Foreskin fibroblast (primary cell): ENCODE measurements at places on chromosomes 16 and 17.

DNA sequence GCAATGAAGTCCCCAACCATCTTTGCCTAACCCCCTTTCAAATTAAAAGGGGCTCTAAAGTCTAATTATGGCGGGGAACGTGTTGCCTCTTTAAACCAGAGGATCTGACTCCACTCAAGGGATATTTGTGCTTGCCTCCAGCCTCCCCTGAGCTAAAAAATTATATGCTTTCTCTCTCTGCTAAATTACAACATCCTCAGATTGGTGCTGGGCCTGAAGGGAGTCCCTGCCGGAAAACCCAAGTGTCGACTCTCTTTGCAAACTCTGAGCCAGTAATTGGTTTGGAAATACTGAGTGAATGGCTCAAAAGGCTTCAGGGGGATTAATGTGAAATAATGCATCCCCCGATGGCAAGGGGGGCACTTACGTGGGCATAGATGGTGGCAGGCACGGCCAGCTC lies 208.5 kb upstream of the TNRC6C start:
- DNase-seq, result no peak

GRCh38 chr17:73722165-73722564 lies 77.9 kb upstream of the SDK2 start:
- DNase-seq, result no peak

DNA sequence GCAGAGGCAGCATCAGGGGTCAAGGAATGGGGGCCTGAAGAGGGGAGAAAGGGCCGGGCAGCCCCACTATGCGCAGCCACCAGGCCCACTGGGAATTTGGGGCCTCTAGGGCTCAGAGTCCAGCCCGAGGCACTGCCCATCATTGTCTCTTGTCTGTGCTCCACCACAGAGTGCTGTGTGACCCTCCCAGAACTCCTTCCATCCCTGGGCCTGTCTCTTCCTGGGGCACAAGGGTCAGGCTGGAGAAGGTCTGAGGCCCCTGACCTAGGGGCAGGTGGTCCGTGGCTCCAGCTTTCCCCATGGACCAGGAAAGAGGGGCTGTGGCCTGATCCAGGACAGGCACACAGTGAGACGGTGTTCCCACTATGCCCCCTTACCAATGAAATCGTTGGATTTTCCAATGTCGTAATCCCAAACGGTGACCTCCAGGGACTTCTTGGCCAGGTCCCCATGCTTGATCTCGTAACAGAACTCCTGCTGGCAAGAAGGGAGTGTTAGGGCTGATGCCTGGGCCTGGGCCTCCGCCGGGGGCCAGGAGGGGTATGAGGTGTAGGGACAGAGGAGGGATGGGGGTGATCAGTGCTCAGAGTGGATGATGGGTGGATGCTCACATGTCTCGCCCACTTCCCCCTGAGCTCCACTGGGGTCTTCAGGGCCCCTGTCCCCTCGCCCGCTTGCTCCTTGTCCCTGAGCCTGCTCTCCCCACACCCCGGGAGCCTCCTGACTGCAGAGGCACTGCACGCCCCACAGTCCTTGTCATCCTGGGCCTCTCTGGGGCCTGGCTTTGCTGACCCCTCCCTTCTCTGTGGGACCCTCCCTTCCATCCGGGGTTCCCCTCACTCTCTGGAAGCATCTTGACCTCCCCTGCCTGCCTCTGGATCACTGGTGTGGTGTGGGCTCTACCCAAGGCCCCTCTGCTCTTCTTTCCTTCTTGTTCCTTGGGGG lies 10.7 kb downstream of the SCGB1C2 start:
- DNase-seq, result no peak

DNA sequence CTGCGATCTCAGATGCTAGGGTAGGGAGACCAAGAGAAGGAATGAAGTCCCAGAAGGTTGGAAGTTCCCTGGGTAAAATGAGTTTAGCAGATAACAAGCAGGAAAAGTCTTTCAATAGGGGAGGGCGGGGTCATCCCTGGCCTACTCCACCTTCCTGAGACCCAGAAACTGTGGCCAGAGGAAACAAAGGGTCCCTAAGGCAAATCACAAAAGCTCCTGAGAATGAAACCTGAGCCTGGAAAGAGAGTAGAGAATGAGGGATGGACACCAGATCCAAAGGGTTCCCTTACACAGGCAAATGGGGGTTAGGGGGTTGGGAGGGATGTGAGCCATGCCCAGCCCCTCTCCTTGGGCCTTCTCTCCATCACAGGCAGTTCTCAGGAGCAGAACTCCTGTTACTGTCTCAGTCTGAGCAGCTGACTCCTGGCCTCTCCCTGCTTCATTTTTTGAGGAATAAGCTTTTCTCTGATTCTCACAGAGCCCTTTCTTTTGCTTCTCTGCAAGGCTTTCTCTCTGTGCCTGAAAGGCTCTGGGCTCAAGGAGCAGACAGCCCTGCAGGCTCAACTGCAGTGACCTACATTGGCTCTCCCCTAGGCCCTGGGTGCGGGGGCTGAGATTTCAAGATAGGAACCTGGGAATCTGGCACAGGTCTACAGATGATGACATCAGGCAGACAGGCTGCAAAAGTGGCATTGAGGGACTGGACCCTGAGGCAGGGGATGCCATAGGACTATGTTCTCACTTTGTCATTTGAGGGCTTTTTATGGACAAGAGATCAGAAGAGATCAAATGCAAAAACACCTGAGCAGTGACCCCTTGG lies 9.8 kb upstream of the NR1D1 start:
- no peak for DNase-seq

DNA sequence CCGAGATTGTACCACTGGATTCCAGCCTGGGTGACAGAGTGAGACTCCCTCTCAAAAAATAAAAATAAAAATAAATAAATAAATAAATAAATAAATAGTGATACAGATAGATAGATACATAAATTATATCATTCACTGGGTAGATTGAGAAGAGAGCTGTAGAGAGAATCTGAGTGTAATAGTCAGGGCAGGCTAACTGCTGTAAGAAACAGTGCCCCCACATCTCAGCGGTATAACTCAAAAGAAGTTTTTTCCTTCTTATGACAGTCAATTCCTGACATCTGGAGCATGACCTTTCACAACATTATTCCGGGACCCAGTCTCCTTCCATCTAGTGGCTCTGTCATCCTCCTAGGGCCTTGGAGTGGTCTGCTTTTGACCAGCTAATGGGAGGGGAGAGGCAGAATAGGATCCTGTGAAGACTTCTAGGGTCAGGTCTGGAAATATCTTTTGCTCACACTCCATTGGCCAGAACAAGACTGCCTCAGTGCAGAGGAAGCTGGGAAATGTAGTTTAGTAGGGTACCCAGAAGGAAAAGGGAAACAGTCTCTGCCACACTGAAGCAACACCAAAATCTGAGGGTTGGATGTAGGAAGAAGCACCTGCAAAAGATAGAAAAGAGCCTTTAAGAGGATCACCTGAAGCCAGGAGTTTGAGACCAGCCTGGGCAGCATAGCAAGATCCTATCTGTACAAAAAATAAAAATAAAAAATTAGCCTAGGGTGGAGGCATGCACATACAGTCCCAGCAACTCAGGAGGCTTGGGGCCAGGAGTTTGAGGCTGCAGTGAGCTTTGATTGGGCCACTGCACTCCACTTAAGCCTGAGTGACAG lies 3.0 kb upstream of the QPRT start:
- no peak for DNase-seq

- no peak for DNase-seq
Measured at GRCh38 chr16:49600536-49600935, 226.9 kb downstream of the C16orf78 start.

DNA sequence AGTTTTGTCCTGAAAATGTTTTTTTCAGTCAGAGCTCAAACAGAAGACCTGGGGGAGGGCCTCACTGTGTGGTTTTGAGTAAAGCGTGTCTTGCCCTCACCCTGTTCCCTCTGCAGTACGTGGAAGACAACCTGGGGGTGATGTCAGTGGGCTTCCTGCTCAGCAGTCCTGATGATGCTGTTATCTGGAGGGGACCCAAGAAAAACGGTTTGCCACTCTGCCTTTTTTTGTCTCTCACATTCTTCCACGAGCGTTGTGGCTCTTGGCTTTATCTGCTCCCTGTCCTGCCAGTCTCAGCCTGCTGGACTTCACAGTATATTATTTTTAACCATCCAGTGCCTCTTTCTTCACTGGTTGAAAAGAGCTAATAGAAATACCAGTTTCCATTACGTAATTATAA lies 12.9 kb downstream of the NUBP1 start:
- no peak for DNase-seq

GRCh38 chr16:14211856-14212543 lies 140.9 kb downstream of the MRTFB start:
- no peak for DNase-seq

GRCh38 chr17:75371339-75371738 lies 34.1 kb downstream of the GRB2 start:
- no peak for DNase-seq

DNA sequence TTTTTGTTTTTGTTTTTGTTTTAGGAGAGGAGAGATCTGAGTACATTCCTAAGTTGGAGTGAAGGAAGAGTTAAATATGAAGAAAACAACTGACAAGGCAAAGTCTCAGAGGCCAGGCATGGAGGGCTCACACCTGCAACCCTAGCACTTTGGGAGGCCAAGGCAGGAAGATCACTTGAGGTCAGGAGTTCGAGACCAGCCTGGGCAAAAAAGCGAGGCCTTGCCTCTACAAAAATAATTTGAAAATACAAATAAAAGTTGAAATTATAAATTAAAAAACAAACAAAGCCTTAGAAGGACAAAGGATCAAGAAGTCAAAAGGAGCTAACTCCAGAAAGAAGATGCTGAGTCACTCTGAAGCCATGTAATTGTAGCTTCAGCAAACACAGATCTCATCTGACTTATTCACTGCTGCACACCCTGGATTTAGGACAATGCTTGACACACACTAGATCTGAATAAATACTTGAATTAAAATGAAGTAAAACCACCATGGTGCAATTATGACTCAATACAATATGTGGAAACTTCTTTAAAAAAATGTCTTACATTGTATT lies 9.1 kb downstream of the CEP20 start:
- peak; percentile 93 for DNase-seq

DNA sequence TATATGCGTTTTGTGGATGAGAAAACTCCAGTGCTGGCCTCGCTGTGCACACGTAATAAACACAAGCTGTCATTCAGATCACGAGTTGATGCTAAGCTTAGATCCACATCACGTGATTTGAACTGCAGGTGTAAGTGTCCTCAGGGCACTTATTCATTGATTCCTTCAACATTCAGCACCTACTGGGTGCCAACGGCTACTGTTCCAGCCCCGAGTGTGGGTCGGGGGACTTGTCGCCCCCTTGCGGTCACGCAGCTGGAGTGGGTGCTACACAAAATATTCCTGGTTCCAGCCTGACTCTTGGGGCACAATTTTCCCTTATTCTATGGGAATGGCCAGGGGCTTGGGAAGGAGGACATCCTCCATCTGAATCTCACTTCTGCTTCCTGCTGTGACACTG lies 29.9 kb upstream of the GINS2 start:
- peak; percentile 31 for DNase-seq

DNA sequence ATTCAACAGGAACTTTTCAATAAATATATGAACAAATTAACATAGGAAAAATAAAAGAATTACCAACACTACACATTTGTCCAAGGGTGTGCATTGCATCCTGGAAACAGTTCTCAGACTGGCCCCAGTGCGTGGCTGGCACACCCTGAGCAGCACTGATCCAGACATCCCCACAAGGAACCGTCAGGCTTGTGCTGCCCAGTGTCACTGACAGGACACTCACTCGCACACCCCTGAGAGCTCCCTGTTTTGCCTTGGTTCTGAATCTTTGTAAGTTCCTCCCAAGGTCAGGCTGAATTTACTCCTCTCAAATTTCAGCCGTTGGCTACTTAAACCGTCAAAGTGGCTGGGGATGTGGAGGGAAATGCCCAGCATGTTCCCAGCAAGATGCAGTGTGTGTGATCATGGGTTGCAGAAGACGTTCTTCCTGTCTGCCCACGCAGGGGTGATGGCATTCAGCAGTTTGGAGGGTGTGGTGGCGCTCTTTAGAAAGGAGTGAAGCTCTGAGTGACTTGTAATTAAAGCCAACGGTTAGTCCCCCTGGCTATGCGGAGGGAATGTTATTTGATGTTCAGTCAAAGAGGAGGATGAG lies 1.7 kb downstream of the MT2A start:
- DNase-seq, result peak; percentile 95

DNA sequence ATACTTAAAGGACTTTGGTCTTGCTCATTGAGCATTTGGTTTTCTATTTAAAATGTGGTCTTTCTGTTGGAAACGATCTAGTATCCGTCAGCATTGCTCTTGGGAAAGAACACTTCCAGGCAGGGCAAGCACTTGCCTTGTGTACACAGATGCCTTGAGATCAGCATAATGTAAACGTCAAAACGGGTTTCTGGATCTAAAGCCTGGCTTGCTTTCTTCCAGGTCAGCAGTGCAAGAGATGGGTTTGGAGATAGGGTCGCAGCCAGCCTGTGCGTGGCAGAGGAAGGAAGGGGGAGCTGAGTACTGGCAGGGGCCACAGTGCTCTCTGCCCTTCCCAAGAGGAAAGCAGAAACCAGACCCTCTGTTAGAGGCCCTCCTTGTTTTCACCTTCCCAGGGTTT lies 175.5 kb downstream of the LGALS9B start:
- no peak for DNase-seq

DNA sequence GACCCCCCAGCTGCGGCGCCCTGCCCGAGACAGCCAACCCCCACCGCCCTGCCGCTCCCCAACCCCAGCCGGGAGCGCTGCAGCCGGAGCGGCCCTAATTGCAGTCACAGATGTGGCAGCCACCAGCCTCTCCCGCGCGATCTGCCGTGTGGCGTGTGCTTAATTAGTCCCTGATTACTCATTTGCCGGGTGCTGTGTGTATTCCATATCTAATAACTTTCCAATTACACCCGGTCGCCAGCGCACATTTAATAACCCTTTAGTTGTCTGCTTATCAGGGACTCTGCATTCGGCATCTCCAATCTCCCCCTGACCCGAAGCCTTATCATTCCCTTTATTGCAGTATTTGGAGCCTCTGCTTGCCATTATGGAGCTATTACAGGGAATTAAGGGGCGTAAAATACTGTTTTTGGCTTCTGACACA lies 236.7 kb upstream of the CIBAR2 start:
- DNase-seq, result no peak

DNA sequence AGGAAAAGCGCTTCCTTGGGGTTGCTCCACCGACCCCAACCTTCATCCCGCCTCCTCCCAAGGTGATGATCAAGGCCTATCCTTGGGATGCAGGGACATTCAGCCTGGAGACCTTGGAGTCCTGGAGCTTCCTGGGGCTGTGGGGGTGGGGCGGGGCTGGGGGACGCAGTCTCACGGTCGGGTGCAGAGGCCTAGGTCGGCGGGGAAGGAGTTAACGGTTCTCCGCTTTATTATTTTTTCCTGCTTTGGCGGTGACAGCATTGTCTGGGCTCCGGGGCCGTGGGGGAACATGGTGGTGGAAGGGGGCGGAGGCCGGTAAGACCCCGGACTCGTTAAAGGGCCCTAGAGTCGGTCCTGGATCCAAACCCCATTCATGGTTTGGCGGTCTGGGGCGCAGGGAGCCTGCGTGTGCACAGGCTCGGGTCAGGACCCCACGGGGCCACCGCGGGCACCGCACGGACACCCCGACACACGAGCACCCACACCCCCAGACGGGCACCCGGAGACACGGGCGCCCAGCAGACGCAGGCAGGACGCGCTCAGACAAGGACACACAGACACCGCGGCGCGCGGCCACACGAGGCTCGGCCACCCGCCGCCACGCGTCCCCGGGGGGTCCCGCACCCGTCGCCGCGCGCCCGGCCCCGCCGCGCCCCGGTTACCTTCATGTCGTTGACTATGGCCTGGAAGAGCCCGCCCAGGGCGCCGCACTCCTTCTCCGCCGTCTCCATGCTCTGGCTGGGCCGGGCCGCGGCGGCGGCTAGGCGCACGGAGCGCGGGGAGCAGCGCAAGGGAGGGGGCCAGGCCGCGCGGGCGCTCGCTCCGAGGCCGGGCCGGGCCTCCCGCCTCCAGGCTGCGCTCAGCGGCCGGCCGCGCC lies 554 bp downstream of the MTSS2 start:
- no peak for DNase-seq
